ENCODE measurements at places on chromosomes 2 and 18.

GRCh38 chr2:6443061-6443823 lies 422.5 kb downstream of the CMPK2 start:
- no peak for DNase-seq

DNA sequence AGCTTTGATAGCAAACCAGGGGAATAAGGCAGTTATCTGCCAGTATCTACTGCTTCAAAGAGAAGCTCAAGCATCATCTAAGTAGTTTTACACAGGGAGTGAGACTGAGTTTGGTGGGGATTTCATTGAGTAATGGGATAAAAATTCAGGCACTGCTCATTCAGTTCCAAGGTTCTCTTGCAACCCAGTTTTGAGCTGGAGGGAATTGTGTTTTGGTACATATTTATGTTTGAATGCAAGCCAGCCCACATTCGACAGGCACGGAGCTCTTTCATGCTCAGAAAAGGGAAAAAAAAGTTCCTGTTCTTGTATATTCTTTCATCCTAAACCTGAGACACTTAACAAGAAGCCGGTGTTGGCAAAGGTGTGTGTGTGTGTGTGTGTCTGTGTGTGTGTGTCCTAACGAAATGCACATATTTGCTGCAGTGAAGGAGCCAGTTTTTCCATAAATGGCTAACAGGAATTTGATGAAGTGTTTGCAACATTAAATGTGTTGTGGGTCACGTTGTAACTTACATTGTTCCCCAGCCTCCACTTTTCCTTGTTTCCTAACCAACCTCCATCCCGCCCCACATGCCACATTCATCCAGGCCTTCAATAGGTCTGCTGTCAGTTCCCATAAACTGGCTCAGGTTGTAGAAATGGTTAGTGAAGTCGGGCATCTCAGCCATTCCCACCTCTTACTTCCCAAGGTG lies 311.1 kb downstream of the TXNL1 start:
- no peak for DNase-seq

DNA sequence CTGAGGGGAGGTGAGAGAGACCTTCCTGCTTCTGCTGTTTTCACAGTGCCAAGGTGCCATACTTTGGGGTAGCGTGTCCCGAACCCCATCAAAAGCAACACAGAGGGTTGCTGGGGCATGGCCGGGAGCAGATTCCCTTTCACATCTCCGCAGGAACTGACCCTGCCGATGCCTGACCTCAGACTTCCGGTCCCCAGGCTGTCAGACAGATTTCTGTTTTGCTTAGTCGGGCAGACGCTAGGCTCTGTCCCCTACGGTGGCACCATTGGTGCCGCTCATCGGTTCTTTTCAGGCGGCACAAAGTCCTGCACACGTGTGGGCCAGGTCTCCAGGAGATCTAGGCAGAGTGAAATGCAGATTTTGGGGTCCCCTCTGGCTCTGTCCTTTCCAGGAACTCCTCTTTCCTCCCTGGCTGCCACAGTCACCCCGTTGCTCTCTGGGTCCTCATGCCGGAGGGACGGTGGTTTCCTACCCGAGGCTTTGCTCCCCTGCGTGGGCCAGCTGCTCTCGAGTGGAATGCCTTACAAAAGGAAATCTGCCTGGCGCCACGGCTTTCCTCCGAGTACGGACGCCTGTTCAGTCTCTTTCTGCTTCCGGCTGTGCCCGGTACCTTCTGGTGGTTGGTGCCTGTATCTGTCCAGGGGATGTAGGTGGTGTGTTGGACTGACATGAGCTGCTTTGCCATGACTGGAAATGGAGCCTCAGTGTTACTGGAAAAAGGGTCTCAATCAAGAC lies 39.3 kb downstream of the RTP5 start:
- DNase-seq: no peak

- no peak for DNase-seq
These were observed 17.1 kb upstream of the DNMT3A start for GRCh38 chr2:25358836-25359235.

GRCh38 chr2:12778811-12779579 lies 62.3 kb downstream of the TRIB2 start:
- no peak for DNase-seq

DNA sequence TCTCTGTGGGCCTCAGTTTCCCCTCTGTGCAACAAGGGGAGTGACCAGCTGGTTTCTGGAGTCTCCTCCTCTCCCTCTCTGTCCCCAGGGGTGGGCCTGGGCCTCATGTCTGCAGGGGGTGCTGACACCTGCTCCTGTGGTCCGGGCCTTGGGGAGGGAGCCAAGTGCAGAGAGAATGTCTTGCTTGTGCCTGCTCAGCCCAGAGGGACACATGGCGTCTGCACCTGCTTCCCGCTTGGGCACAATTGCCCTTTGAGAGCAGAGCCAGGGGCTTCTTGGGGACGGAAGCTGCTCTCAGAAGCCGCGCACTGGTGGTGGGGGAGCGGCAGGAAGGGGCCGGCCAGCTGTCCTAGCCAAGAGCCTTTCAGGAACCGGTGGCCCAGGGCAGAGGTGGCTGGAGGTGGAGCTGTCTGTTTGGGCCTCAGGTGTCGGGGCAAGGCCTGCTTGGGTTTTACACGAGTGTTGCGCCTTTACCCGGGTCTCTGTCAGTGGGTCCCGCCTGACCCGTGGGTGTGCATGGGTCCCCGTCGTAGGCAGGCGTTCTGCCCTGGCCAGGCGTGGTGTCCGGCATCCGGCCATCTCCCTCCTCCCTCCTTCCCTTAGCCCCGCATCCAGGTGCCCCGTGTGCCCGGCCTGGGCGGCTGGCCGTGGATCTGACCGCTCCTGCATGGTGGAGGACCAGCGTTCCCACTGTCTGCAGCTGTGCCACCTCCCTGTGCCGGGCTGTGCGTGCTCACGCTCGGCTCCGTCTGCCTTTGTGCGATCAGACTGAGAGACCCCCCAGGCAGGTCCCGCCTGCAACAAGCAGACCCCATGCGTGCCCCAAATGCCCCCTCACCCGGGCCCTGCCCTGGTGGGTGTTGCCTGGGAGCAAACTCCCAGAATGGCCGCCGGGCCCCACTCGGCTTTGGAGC lies 4.0 kb downstream of the NEU4 start:
- no peak for DNase-seq

GRCh38 chr18:42480441-42480840 lies 525.4 kb downstream of the PIK3C3 start:
- no peak for DNase-seq

GRCh38 chr2:233857511-233858141 lies 3.3 kb upstream of the HJURP start:
- no peak for DNase-seq

DNA sequence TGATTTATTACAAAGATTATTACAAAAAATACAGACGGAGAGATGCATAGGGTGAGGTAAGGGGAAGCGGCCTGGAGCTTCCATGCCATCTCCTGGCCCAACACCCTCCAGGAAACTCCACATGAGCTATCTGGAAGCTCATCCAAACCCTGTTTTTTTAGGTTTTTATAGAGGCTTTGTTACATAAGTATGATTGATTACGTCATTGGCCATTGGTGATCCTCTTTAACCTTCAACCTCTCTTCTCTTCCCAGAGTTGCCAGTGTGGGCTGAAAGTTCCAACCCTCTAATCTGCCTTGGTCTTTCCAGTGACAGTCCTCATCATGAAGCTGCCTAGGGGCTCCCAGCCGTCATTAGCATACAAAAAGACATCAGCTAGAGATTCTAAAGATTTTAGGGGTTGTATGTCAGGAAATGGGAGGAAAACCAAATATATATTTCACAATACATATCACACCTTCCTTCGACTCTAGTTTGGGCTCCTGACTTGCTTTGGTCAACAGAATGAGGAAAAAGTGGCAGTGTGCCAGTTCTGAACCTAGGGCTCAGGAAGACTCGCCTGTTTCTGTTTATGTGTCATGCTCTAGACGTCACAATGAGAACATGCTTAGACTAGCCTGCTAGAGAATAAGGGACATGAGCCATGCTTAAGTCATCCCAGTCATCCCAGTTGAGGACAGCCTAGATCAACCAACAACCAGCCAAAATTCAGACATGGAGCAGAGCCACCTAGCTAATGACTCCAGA lies 54.1 kb downstream of the ETAA1 start:
- DNase-seq: no peak

- DNase-seq: no peak
These were observed 40.0 kb downstream of the ASXL2 start for GRCh38 chr2:25838152-25838756.

DNA sequence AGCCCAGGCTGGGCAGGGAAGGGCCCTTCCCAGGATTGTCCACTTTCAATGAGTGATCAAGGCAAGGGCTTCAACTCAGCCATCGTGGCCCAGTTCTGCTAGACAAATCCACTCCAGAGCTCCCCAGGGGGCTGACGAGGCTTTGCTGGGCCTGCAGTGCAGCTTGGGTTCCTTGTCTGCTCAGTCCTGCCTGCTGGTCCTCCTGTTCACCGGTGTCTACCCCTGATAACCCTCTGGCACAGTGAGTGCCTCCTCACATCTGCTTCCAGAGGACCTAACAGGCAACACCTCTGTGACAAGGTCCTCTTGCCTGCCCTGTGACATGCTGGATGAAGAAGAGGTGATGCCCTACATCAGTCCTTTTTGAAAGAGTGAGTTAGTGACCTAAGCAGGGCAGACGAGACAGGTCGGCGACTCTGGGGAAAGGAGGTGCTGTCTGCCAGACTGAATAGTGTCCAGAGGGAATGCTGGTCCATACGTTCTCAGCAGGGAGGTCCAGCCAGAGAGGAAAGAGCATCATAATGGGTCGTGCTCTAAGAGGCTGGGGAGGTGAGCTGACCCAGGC lies 20.9 kb upstream of the KCNF1 start:
- DNase-seq: no peak

GRCh38 chr18:32177530-32177929 lies 12.3 kb upstream of the MEP1B start:
- no peak for DNase-seq

DNA sequence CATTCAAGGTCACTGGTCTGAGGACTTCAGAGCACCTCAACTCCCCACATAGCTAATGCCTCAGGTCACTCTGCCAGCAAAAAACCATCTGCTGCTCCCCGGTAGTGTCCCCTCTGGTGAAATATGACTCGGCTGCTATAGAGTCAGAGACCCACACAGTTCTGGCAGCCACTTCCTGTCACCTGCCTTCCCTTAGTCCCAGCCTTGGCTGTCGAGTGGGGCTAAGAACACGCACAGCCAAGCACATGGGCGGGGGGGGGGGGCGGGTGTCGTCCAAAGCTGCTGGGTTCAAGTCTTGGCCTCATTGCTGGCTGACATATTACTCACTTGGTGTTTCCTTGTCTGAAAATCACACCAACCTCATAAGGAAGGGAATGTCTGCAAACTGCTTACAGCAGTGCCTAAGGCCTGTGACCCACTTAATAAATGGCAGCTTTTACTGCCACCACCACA lies 37.5 kb downstream of the POLR1A start:
- DNase-seq: no peak

GRCh38 chr2:137316075-137316474 lies 550.7 kb downstream of the THSD7B start:
- DNase-seq: no peak

DNA sequence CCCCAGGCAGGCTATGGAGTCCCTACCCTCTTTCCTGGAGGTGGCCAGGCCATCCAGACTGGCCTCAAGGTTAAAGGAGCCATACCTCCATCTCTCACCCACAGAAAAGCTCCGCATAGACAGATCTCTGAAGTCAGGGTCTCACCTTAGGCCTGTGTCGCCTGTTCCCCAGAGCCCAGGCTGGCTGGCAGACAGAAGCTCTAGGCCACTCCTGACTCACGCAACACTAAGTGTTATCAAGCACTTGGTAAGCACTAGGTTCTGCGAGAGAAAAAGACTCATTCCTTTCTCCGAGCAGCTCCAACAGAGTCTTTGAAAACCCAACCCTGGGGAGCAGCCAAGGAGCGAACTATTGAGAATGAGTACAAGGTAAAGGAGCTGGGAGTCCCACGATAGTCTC lies 6.1 kb downstream of the SMAD7 start:
- no peak for DNase-seq

DNA sequence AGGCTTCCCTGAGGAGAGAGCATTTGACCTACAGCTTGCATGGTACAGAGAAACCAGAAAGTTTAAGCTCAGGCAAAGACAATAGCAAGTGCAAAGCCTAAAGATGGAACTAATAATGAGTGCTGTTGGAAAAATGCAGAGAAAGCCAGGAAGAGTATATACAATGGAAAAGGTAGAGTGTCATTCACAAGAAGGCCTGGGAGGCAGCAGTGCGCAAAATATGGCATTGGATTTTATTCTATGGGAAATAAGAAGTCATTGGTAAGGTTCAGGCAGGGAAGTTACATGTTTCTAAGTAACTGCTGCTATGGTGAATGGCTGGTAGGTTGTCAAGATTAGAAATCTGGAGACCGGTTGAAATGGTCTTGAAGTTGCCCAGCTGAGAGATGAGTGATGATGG lies 2167.3 kb upstream of the CELF4 start:
- no peak for DNase-seq

DNA sequence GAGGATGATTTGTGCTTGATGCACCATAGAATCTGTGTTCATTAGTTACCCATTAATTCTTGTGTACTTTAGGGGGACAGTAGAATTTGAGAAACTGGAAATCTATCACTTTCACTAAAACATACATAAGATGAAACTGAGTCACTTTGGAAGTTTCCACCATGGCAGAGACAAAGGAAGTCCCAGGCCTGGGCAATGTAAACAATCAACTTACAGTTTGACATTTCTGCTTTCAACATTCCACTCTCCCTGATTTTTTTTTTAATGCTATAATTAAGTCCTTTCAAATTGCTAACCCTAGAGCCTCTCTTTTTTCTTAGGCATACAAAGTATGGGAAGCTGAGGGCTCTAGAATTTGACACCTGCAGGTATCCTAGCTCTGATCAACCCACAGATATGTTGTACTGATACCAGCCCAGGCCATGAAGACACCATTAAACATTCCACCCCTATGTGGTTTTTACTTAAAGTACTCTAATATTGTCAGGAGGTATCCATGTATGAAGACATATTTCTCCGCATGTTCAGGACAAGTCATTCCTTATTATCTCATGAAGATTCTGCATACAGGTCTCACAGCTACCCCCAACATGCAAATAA lies 88.5 kb upstream of the GLS start:
- no peak for DNase-seq

DNA sequence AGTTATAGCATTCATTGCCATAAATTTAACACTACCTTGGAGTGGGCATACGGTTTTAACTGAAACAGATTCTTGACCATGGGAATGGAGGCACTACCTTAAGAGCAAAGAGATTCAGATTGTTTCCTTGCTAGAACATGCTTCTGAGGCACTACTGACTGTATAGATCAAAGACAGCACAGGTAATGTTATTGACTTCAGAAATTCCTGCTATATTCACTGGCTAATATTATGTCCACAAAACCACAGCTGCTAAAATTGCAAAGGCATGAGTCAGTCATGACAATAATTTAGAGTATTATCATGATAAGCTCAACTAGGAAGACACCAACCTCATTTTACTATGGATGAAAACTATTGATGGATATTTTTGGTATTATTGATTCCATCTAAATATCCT lies 39.4 kb downstream of the SLC8A1 start:
- no peak for DNase-seq

- DNase-seq: no peak
These were observed 890.8 kb upstream of the KLHL29 start for GRCh38 chr2:22494156-22494555.

- DNase-seq: no peak
These were observed 58.6 kb upstream of the MTIF2 start for GRCh38 chr2:55327470-55328230.

Measured in activated T-helper 1 cell treated with anti-CD3 and anti-CD28 coated beads, Interleukin-2, amount 50 U/mL, for 16 hours (primary cell).